AG09319 (cell line): ENCODE measurements at places on chromosomes 16 and 17.
A peak's percentile ranks its signal among the peaks of the same experiment; 100 is the strongest.

DNA sequence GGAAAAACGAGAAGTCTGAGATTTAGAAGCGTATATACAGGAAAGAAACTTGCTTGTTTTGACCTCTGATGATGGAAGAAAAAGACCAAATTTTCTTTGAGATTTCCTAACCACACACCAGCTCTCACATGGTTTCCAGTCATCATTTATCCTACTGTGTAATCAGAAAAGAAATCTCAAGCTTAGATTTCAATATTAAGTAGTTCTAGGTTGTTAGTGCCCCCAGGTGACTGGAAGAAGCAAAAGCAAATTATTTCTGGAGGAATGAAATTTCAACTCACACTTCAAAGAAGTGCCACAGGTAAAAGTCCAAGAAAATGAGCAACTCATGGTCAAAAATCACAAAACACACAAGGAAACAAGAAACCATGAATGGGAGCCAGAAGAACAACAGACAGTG lies 51.8 kb upstream of the KDM6B start:
- peak; percentile 15 for DNase-seq

- no peak for DNase-seq
Measured at GRCh38 chr16:69270831-69271230, 40.3 kb upstream of the VPS4A start.

DNA sequence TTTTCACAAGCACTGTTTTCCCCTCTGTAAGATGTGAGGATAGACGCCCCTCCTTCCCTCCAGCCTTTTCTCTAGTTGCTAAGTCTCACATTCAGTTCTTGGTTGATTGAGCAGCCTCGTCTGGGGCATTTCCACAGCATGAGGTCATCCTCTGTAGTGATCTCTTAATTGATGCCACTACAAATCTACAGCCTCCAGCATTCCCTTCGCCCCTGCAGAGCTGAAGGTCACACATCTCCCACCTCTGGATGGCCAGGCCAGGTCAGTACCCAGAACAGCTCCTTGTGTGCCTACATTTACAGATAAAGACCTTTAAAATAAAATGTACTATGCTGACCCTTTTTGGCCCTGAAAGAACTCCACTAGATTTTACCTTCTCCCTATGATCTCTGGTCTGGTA lies 32.5 kb upstream of the CDH11 start:
- DNase-seq: no peak

DNA sequence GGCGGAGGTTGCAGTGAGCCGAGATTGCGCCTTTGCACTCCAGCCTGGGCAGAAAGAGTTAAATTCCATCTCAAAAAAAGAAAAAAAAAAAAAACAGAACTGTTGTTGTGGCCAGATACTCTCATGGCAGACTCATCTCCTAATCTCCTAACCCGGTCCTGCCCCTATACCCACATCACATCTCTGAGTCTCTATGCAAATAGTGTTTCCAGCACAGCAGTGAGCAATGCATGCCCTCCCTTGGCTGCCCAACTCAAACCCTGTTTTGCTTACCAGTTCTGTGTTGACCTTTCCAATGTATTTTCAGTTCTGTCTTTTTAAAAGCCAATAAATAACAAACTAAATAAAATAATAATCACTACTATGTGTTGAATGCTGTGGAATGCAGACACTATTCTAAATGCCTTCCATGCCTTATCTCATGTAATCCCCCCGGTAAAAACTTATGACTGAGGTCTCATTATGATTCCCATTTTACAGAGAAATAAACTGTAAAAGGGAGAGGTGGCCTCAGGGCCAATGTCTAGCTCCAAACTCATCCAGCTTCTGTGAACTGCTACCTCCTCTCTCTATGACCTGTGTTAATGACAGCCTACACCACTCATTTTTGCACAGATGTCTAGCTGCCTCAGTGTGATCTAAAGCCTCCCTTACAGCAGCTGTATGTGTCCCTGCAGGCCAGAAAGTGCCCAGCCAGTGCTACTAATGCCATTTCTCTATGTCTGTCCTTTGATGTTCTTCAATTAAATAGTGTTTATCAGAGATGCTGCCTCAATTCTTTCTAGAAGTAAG lies 289.8 kb downstream of the HS3ST3B1 start:
- no peak for DNase-seq

DNA sequence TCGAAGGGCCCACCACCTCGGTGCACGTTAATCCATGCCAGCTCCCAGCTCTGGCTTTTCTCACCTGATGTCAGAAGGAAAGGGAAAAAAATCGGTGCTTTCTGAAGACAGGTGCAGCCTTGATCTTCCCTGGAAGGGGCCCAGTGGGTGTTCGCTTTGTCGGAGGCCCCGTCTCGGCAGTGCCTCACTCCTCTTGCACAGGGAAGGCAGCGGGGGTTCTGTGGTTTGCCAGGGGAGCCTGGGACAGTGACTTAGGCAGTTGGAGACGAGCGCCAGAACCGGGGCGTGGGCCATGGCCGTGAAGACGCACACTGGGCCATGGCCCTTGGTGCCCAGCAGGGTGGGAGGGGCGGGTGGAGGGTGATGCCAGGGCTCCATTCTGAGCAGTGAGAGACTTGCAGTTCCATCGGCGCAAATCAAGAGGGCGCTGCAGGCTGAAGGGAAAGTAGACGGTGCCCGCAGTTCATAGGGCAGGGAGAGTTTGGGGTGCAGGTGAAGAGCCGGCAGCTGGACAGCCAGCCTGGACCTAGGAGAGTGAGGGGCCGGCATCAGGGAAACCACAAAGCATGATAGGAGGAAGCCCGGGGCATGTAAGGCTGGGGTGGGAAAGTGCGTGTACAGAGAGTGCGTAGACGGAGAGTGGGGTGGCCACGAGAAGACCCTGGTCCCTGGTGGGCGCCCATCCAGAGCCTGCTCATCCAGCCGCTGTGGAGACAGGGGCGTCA lies 101.3 kb upstream of the CHMP6 start:
- DNase-seq: no peak

DNA sequence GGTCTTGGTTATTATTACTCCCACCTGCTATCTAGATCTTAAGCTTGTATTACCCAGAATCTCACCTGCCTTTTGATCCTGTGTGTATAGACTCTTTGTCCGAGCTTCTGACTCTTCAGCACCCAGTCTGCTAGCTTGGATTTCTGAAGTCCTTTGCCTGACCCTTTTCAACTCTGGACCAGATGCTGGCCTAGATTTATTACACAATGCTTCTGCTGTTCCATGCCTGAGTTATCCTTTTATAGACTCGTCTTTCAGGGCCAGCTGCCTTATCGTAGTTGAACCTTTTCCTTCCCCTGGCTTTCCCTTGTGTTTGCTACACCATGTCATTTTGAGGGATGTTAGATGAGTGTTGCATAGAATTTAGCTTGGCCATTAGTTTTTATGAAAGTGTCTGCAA lies 32.6 kb downstream of the RHOT1 start:
- no peak for DNase-seq

GRCh38 chr16:57563487-57563750 lies 21.0 kb downstream of the ADGRG5 start:
- DNase-seq: no peak

- DNase-seq: peak; percentile 32
Measured at GRCh38 chr16:46853713-46854443, 22.9 kb upstream of the C16orf87 start.

DNA sequence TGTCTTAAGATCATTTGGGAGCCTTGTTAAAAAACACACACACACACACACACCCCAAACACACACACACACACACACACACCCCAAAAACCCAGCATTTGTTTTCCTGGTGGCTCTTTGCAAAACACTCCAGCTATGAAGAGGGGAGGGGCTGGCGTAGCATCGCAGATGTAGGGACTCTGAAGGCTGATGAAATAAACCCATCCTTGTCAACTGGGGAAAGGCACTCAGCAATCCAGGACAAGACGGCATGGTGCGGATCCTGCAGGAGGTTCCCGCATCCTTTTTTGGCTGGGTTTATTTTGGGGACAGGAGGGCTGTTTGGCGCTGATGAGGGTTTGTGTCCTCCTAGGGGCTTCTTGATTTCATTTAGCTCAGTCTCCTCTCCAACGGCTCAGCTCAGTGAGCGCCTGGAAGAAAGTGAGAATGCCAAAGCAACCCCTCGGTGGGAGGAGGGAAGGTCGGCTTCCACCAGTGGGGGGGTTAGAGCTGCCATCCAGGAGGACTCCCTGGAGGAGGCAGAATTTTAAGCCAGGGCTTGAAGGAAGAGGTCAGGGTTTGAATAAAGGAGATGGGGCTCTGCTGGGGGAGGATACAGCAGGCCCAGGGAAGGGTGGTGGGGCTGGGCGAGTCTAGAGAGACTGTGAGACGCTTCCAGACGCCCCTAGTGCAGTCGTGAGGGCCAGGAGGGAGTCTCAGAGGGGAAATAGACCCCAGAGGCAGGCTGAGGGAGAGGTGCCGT lies 12.4 kb upstream of the GSE1 start:
- DNase-seq: no peak

DNA sequence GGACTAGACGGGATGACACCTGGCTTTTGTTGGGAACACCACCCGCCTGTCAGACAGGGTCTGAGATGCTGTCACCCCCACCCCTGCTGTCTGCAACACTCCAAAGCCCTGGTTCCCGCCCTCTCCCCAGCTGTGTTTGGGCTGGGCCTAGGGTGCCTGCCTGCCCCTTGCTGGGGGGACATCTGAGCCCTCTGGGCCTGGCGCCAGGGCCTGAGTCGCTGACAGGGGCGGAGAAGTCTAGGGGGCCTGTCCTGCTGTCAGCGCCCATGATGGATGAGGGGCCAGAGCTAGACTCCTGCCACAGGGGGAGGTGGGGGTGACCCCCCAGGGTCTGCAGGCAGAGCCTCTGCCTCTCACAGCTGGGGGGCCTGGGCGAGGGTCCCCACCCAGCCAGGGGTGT lies 7.6 kb upstream of the PKMYT1 start:
- DNase-seq: no peak

- DNase-seq: no peak
Measured at GRCh38 chr17:80385046-80385445, 29.9 kb upstream of the ENDOV start.

DNA sequence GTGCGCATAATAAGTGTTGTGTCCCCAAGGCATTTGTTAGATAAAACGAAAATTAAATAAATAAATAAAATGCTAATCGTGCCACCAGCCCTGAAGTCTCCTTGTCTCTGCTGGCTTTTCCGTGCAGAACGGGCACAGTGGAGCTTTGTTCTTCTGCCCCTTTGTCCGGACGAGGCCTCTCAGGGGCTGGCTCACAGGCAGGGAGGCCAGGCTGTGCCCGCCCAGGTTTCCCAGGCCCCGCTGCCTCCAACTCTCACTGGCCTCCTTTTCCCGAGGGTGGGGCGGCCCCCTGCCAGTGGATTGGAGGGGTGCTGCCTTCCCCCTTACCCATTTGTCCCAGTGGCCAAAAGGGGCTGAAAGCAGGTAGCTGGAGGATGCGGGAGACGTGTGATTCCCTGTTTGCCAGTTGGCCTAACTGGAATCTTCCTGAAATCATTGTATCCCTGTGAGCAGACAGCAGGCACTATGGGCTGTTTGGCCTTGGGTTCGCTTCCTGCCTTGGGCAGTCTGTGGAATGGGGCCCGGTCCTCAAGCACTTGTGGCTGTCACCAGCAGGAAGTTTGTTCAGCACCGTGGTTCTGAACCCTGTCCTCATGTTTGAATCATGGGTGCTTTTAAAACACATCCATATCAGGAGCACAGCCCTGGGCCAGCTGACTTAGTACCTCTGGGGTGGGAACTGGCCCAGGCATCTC lies 64.4 kb downstream of the KSR1 start:
- no peak for DNase-seq

- no peak for DNase-seq
Measured at GRCh38 chr17:77666881-77667395, 291.6 kb upstream of the TNRC6C start.

DNA sequence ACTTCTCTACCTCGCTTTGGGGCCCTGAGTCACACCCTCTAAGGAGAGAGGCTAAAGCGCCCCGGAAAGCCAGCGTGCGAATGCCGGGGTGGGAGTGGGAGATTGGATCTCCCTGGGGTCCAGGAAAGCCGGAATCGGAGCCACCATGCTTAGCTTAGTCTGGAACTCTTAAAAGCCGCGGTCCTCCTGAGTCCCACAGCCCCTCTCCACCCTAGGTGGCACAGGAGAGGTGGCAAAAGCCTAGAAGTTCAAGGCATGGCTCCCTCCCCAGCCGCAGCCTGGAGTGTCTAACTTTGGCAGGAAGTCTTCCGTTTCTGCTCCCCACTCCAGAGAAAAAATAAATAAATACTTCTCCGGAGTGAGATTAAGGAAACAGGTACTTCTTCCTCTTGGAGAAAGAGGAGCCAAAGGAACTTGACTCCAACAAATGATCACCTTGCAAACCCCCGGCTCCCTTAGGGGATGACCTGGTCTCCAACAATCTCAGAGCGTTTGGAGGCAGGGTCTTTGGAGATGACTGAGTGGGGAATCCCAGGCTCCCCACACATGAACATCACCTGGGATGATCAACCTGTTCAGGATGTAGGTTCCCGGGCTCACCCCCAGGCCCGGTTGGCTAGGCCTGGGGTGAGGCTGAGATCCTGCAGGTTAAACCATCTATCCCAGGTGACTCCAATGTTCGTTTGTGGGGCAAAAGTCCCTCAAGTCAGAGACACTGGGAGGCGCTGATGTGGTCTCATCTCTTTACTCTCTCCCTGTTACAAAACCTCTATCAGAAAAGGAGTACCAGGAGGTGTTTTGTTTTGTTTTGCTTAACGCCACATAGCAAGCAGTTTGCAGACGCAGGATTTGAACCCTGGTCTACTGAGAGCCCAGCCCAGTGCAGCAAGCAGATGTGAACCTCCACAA lies 2.9 kb downstream of the CIITA start:
- DNase-seq: no peak

- no peak for DNase-seq
Measured at GRCh38 chr17:9232591-9233270, 211.4 kb downstream of the NTN1 start.

DNA sequence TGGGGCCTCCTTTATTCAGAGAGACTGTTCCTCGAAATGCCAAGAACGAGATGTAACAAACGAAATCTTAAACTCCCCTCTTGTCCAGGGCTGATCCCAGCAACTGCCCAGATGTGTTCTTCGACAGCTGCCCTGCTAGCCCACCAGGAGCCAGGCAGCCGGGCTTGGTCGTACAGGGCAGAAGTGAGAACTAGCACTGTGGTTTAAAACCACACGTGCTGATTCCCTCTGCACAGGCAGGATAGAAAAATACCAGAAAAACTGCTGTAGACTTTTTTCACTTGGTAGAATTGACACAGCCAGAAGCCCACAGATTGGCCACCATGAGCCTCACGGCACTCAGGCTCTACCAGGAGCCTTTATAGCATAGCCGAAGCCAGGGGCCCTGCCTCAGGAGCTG lies 33.1 kb downstream of the PLD6 start:
- no peak for DNase-seq
